ENCODE measurements at places on chromosomes 6 and 20.

DNA sequence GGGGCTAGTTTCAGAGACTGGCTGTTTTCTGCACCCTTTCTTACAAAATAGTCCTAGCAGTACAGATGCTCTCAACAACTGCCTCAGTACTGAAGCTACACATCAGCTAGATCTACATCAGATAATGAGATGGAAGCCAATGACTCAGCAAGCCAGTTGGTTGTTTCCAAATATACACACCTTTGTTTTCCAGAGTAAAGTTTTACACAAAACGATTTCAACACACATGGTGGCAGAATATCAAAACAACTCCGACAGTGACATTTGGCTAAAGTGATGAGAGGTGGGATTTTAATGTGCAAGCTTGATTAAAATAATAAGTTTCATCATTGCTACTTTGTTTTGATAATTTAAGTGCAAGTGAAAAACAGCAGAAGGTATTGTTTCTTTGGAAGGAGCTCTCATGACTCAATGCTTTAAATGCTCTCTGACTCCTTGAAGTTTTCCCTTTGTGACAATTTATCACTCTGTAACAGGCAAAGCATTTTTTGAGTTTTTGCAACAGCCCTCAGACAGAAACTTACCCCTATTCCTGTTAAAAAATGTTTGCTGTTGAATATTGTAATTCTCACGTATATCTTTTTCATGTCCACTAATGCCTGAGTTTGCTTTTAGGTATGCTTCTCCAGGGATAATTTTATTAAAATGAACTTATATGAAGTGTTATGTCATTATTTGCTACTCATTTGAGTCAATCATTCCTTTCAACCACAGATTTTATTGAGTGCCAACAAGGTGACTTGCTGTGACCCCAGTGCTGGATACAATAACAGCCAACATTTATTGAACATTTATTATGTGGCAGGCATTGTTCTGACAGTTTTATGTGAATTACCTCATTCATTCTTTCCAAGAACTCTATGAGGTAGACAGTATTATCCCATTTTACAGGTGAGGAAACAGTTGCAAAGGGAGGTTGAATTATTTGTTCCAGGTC lies 882.0 kb downstream of the TFAP2A start:
- no peak for DNase-seq

DNA sequence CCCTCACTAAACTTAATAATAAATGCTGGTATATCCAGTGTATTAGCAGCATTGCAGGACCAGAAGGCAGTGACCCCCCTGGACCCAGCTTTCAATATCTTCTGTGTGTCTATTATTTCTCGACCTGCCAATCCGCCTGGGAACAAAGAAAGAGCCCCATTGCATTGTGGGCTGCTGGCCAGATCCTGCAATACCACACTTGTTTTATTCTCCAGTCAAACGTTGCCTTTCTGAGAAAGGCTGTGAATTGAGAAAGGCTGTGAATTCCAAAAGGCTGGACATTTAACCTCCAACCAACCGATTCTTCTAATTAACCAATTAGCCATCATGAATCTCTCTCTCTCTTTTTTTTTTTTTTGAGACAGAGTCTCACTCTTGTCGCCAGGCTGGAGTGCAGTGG lies 1.5 kb upstream of the MTO1 start:
- no peak for DNase-seq

GRCh38 chr6:9496837-9497236 lies 918.0 kb downstream of the TFAP2A start:
- no peak for DNase-seq

DNA sequence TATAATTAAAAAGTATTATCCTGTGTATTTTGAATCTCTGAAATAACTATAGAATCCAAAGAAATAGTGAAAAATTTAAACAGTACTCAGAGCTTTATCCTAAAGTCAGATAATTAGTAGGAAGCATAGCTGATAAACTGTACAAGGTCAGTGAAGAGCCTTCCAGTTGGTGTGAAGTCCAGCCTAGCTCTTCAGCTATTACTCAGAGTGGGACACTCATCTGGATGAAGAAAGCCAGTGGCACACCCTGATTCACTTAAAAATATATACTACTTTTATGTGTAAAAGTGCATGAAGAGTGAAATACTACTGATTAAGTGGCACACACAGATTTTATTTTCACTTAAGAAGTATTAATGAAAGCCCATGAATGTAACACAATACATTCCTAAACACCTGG lies 3.1 kb downstream of the IFNGR1 start:
- no peak for DNase-seq

GRCh38 chr20:59101961-59102360 lies 59.4 kb upstream of the PRELID3B start:
- no peak for DNase-seq

DNA sequence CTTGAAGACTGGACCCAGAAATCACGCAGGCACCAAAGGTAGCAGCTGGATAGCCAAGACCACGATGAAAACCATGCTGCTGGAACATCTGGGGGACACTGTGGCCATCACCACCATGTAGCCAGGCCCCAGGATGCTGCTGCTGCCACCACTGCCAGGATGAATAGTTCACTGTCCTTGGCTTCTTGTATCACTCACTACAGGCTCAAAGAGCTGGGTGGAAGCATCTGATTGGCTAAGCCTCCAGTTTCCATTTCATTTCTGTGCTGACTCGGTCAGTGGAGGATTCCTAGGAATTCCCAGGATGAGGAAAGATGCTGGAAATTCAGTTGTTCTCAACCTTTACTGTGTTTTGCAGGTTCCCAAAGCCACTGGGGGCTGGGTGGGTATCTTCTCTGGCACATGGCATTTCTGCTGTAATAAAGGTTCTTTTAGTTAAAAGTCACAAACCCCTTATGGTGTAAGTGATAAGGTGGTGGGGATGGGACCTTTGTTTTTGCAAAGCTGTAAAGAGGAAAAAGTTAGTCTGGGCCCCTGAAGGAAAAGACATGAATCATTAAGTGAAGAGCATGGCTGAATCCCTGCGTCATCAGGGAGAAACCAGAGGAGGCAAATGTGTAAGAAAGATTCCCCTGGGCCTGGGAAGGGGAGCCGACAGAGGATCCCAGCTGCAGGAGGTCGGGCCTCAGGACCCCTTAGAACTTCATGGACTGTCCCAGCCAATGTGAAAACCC lies 75.6 kb upstream of the RNF24 start:
- DNase-seq: no peak

DNA sequence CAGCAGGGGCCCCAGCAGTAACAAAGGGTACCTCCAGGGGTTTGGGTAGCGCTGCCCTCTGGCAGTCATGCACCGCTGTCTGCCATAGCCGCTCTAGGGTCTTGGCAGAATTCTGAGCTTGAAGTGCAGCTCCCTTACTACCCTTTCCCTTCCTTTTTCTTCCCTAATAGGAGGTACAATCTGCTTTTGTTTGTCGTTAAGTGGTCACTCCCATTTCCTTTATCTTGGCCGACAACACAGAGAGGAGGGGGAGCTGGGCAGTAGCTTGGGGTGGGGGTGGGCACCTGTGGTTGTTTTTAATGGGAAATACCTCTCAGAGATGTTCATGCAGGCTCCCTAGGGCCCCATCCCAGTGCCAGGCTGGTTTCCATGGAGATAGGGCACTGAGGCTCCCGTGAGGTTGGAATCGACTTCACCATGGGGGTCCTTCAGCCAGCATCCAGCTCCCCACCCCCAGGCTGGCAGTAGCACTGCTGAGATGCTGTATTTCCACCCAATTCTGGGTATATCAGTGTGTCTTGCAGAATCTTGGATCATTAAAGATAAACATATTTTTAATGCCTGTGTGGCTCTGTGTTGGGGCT lies 18.6 kb downstream of the CCDC167 start:
- DNase-seq: peak; percentile 87

GRCh38 chr6:86848986-86849385 lies 88.3 kb upstream of the HTR1E start:
- DNase-seq: no peak

- peak; percentile 40 for DNase-seq
These were observed 6.5 kb upstream of the ZSCAN9 start for GRCh38 chr6:28218312-28219248.

Data from NCI-H1092 (cell line).